OCI-M1 (cell line): ENCODE measurements at places on chromosomes 4 and X.
A peak's percentile ranks its signal among the peaks of the same experiment; 100 is the strongest.

GRCh38 chr4:150647008-150647407 is 65.1 kb downstream of the MAB21L2 start:
- no peak for DNase-seq

- peak; percentile 24 for DNase-seq
Observed at GRCh38 chr4:163191999-163192398, 25.3 kb upstream of the NAF1 start.

DNA sequence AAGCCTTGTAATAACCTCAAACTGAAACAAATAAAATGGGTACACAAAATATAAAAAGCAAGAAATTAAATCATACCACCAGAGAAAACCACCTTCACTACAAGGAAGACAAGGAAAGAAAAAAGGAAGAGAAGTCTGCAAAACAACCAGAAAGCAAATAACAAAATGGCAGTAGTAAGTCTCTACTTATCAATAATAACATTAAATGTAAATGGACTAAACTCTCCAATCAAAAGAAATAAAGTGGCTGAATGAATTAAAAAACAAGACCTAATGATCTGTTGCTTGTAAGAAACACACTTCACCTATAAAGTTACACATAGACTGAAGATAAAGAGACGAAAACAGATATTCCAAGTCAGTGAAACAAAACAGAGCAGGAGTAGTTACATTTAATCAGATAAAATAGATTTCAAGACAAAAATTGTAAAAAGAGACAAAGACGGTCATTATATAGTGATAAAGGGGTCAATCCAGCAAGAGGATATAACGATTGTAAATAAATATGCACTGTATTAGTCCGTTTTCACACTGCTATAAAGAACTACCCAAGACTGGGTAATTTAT is 144.1 kb downstream of the MAB21L2 start:
- no peak for DNase-seq

DNA sequence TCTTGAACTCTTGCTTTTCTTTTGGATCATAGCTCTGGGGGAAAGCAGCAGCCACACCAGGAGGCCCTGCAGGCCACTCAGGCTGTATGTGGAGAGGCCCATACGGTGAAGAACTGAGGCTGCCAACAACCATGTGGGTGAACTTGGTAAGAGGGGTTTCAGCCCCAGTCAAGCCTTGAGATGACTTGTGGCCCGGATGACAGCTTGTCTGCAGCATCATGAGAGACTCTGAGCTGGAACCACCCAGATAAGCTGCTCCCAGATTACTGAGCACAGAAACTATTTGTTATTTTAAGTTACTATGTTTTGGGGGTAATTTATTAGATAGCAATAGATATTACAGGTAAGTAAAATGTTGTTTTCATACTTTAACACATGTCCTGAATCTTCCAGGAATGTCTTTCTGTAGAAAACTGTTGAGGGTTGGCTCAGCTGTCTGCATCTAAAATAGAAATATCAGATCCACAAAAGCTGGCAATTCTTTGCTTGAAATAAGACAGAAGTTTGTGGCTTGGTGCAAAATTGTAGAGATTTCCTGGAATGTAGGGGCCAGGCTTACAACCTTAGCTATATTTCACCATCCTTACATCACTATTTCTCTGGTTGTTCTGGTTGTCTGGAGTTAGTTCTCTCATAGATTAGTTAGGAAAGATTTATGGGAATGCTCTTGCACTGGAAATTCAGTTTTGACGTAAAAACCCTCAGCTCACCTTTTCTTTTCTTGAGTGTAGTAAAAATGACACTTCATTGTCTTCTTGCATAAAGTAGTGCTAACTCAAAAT is 272.1 kb downstream of the RAPGEF2 start:
- peak; percentile 64 for DNase-seq

DNA sequence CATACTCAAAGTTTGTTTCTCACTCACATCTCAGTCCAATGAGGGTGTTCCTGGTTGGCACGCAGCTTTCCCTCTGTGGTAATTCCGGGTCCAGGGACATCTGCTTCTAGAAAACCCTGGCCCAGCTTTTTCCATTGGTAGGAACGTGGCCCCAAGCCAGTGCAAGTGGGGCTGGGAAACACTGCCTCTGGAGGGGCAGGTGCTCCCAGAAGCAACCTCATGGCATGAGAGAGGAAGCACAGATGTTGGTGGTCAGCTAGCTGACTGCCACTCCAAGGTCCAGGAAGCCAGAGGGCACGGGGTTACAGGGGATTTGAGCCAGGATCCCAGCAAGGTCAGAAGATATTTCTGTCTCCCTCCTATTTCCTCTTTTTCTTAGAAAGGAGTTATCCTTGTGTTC is 47.5 kb downstream of the DCTD start:
- DNase-seq = no peak

- no peak for DNase-seq
Observed at GRCh38 chr4:4868758-4869723, 9.6 kb downstream of the MSX1 start.

GRCh38 chr4:71913275-71913674 is 118.5 kb upstream of the NPFFR2 start:
- no peak for DNase-seq

- peak; percentile 79 for DNase-seq
Observed at GRCh38 chrX:110341189-110342035, 17.2 kb upstream of the RTL9 start.

- DNase-seq = peak; percentile 55
Observed at GRCh38 chr4:121182296-121182695, 18.2 kb upstream of the TNIP3 start.

DNA sequence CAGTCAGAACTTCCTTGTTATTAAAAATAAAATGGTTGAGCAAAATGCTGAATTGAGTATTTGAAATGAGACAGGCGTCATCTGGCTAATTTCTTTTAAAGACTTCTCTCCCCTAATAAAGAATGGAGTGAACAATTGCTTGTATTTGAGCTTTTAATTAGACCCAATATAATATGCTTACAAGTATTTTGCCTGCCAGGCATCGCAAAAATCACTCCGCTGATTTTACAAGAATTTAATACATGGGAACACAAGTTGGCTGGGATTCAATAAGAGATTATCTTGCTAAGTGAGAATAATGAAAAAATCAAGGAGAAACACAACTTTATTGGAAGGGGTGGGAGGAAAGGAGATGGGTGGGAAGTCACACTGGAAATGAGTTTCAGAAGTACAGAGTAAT is 52.3 kb downstream of the KLF3 start:
- no peak for DNase-seq

DNA sequence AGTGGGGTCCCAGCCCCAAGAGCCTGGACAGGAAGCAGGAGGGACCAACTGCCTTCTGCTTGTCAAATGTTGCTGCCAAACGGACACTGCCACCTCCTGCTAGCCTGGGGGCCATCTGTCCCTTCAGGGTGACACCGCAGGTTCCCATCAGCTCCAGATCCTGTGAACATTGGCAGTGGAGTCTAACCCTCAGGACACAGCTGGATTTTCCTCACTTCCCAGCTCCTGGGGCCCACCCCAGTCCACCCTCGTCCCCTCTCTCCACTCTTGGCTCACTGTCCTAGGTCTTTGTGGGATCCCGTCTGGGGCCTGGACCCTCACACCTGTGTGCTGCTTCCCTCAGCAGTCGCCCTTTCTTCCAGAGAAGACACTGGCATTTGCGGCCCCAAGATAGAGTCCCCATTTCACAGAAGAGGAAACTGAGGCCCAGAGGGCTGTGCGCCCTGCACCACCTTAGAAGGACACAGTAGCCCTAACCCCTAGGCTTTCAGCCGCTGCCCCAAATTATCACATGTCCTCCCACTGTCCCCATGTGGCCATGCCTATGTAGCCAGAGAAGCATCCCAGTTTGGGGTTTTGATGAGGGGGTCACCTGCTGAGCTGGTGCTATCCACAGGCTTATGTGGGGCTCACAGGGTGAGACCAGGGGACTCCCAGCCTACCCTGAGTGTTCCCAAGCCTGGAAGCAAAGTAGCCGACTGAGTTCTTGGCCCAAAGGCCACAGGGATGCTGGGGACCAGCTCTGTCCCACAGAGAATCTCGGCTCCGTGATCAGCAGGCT is 20.1 kb downstream of the PPP2R2C start:
- DNase-seq = no peak

GRCh38 chr4:94341481-94342370 is 910 bp downstream of the HPGDS start:
- peak; percentile 17 for DNase-seq

DNA sequence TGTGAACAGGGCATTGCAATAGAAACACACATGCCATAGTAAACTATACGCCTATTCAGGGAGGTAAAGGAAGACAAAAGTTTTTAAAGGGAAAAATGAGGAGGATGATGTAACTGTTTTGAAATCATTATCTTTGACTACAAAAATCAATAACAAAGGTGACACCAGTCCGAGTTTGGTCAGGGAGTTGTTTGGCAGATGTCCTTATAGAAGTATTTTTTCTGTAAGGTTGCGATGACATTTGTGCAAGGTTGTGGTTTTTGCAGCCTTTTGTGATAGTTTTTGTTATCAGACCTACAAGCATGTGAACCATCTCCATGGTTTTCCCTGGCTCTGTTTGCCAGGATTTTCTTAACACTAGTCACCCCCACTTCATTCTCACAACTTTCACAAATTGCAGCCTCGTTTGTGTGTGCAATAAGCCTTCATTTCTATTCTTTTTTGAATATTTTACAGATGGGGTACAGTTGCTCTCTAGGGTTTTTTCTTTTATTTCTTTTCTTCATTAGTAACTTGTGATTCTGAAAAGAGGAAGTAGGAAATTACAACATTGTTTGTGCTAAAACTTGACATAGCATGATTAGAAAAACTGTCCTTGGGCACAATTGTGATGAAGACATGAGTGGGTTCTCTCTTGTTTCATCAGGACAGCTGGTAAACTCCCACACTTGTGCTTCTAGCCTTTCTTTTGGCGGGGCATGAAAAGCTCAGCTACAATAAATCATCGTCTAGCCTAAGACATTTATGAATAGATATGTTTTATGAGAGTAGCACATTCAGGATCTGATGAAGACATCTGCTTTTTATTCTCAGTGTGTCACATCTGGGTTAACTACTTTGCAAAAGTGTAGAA is 60.2 kb upstream of the PNPLA4 start:
- peak; percentile 79 for DNase-seq

DNA sequence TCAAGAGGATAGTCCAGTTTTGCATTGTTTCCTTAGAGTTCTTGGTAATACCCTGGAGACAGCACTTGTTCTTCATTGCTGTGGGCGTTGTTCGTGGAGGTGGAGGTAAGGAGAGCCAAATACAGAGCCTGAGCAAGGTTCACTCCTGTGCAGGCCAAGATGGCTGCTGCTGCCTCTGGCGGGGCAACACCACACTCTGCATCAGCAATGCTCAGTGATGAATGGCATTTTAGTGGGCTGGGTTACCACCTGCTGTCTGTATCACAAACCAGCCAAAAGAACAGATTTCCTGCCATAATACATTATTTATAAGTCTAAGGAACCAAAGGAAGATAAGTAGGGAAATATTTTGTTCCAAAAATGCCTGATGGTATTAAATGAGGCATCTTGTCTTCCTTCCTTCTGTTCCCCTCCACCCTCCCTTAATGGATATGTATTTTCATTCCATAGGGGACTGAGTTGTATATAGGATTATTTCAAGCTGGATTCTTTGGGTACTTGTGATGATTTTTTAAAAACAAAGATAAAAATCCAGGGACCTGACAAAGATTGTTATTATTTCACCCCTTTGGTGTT is 61.6 kb upstream of the LIMCH1 start:
- no peak for DNase-seq

DNA sequence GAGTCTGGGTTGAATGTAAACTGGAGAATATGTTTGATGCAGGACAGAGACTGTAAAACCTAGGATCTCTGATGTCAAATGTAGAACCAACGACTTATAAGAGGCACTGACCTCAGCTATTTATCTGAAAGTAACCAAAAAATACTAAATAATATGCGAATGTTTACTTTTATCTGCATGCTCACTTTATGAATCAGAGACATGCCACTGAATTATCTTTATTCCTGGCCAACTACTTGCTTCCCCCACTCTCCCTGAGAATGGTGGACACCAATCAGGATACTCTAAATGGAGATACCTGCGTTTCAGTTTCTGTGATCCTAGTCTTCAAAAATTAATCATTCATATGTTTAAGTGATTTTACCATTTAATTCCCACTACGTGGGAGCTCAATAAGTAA is 1038.4 kb upstream of the PABPC4L start:
- no peak for DNase-seq

- no peak for DNase-seq
Observed at GRCh38 chrX:48180811-48181210, 15.8 kb downstream of the SSX5 start.

GRCh38 chr4:122775039-122775438 is 42.5 kb downstream of the BBS12 start:
- no peak for DNase-seq
